CD4-positive, alpha-beta T cell treated with Interleukin-4 for 1 hour (primary cell): ENCODE measurements at places on chromosomes 13 and 19.

DNA sequence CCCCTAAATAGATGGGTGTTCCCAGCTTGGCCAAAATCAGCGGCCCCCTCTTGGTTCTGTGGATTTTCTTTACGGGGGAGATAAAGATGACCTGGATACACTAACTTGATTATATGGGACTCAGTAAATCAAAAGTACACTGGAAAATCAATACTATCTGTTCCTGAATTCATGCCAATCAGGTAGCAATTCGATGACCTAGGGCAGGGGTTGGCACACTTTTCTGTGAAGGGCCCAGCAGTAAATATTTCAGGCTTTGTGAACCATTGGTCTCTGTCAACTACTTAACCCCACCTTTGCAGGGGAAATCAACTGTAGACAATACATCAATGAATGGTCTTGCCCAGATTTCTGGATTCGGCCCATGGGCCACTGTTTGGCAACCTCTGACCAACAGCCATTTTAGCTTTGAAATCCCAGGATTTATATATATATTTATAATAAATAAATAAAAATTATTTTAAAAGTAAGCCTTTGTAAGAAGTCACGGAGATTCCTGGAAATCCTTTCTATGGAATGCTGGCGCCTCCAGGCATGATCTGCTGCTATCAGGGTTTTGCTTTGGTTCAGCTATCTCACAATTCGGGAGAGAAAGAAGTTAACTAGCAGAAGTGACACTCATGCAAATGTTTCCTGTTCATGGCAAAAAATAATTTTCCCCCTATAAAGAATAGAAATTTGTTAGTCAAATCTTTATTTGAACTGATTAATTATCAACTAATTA is 32.8 kb downstream of the SLC15A1 start:
- DNase-seq = no peak

GRCh38 chr13:65915195-65915594 is 1314.9 kb downstream of the PCDH9 start:
- DNase-seq = no peak

- DNase-seq = no peak
Observed at GRCh38 chr19:19552798-19553197, 14.7 kb downstream of the CILP2 start.

GRCh38 chr13:84923831-84924230 is 875.4 kb downstream of the SLITRK6 start:
- no peak for DNase-seq

DNA sequence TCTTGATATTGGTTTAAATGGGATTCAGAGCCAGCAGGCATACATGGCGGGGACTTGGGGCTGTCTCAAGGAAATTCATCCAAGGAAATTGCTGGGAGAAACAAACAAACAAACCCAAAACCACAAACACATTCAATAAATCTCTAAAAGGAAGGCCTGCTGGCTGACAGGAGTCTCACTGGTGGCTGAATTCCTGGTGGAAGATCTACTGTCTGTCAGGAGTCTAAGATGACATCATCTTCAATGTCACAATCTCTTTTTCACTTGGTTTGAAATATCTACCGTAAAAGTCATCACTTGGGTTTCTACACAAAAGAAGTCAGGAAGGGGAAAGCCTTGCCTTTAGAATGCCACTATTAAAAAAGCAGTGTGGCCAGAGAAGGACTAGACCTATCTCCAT is 87.9 kb downstream of the KLF5 start:
- DNase-seq = no peak

- DNase-seq = no peak
Observed at GRCh38 chr19:48064509-48064908, 20.6 kb upstream of the CABP5 start.

GRCh38 chr19:42140125-42140754 is 8.0 kb upstream of the POU2F2 start:
- no peak for DNase-seq

DNA sequence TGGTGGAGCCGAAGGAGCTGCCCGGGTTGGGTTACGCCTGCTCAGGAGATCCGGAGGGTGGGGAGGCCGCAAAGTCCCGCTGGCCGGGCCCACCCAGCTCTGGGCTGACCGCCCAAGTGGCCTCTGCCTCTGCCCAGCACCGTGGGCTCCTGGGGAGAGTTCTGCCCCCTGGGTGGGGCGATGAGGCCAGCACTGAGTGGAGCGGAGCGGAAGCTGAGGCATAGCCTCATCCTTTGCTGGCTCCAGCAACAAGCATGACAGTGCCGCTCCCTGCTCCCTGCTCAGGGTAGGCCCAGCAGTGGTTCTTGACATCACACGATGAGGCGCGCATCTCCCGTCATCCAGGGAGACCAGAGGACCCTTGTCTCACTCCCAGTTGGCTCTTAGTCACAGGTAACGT is 22.5 kb downstream of the CCDC8 start:
- no peak for DNase-seq

- DNase-seq = no peak
Observed at GRCh38 chr19:6719992-6720368, 470 bp downstream of the C3 start.

DNA sequence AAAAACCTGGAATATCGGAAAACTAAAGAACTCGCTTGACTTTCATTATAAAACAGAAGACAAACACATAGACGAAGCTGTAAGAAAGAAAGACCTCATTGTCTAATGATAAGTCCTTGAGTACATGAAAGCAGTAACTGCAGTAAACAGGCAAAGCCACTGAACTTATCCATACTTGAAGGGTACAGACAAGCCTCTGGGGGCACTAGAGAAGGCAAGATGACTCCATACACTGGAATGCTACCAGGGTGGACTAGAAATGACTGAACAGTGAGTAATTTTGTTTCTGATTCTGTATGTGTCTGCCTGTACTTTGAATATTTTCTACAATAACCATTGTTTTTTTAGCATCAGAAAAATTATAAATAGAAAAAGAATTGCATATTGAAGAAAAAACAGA is 507.9 kb downstream of the UQCRFS1 start:
- no peak for DNase-seq

DNA sequence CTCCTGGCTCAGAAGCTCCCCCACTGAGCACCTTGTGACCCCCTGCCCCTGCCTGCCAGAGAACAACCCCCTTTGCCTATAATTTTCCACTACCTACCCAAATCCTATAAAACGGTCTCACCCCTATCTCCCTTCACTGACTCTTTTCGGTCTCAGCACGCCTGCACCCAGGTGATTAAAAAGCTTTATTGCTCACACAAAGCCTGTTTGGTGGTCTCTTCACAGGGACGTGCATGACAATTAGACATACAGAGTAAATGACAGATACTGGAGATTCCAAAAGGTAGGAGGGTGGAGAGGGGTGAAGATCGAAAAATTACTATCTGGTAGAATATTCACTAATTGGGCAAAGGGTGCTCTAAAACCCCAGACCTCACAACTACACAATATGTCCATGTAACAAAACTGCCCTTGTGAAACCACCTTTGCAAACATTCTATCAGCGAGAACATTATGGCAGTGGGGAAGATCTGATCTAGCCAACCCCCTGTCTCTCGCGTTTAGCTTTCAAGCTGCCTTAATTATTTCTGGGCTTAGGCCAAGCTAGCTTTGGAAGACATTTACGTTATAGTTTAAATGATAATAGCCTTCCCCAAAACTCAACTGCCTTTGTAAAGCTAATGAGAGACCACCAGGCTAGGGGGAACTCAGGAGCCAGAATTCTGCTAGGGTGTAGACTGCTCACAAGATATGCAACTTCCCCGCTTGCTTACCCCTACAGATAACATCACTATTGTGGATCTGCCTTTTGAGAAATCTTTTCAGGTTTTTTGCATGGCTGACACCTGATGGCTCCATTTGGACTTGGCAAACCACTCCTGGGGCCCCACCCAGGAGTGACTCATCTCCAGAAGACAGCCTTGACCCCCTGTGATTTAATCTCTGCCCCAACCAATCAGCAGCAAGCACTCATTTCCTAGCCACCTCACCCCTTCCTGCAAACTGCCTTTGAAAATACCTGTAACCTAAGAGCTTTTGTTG is 1534.0 kb upstream of the SPRY2 start:
- no peak for DNase-seq

DNA sequence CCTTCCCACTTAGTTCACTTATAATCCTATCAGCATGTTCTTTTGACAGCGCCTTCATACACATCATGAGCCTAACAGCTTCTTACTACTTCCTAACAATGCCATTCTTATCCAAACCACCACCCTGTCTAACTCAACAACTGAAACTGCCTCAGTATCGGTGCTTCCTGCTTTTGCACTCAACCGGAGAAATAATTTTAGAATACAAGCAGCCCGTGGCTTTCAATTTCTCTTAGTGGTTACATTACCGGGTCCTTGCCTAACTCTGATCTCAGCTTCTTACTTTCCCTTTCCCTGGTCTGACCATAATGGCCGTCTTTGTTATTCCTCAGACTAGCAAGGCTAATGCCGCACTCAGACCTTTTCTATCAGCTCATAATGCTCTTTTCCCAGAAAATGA is 17.0 kb downstream of the ZFP82 start:
- no peak for DNase-seq

GRCh38 chr13:20340136-20340758 is 108.1 kb upstream of the GJB6 start:
- DNase-seq = no peak

DNA sequence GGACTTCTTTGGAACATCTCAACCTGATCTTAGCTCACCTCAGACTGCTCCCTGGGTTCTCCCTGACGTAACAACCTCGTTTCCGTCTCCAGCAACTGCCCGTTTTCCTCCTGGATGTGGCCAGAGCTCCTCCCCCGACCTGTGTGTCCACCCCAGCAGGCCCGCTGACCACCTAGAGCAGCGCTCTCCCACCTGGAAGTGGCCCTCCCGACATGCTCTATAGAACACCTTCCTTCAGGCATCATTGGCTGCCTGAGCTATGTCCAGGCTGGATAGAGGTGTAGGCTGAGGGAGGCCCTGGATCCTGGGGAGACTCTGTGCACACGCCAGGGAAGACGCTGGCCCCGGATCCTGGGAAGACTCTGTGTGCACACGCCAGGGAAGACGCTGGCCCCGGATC is 81.3 kb downstream of the TEX29 start:
- no peak for DNase-seq

DNA sequence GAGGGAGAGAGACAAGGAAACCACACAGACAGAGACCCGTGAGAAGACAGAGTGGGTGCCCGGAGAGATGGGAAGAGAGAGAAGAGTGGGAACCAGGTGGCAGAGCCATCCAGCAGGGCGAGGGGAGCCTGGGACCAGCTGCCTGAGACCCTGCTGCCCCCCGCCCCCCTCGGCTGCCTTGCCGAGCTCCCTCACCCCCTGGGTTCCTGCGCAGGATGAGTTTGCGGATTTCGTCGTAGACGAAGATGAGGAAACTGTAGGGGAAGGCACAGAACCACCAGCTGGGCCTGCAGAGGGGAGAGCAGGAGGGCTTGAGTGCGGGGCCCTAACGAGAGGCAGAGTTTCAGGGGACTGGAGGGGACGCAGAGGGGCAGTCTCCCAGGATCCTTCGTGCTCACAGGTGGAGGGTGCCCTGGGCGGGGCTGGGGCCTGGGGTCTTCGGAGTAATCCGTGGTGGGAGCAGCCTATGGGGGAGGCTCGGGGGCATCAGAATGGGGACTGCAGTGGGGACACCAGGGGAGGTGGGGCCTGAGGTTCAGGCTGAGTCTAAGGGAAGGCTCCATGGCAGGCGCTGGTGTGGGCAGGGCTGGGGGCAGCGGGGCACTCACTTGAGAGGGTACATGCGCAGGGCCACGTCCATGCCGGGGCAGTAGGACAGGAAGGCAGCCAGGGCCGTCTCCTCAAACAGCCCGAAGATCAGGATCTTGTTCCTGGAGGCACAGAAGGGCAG is 8.1 kb upstream of the RABAC1 start:
- no peak for DNase-seq

GRCh38 chr13:24131749-24132148 is 28.8 kb upstream of the SPATA13 start:
- no peak for DNase-seq

DNA sequence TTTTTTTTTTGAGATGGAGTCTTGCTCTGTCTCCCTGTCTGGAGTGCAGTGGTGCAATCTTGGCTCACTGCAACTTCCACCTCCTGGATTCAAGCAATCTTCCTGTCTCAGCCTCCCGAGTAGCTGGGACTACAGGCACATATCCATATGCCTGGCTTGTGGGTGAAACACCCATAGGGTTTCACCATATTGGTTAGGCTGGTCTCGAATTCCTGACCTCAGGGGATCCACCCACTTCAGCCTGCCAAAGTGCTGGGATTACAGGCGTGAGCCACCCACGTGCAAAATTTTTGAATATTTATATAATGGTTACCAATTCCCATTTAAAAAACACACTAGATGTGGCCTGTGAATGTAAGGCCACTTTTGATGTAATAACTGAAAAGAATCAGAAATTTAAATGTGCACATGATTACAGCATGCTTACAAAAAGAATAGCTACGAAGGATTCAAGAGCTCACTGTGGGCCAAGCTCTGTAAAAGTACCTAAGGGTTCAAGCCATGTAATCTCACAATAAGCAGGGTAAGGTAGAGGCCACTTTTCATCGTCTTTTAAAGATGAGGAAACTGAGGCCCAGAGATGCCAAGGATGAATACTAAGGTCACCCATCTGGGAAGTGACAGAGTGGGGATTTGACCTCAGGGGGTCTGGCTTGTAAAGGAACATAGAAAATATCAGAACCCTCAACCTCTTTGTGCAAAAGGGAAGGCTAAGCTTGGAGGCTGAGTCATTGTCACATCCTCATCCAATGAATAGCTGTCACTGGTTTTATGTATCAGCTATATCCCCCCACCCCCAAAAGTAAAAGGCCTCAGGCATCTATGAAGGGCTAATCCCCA is 17.8 kb downstream of the TNFSF14 start:
- no peak for DNase-seq

DNA sequence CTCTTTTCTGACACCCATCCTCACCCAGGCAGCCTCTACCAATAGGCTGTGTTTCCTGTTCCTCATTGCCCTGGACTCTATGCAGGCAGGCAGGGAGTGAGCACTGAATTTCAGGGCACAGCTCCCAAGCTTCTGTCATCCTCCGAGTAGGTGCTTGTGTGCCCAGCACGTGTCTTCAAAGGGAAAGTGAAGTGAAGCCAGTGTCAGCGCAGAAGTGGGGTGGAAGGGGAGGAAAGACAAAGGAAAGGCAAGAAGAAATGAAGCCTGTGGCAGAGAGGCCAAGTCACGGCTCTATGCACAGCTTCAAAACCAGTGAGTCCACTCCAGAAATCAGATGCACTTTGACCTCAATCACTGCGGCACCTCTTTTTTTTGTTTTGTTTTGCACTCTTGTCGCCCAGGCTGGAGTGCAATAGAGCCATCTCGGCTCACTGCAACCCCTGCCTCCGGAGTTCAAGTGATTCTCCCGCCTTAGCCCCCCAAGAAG is 16.9 kb downstream of the CEBPA start:
- DNase-seq = no peak

- DNase-seq = no peak
Observed at GRCh38 chr19:16071072-16071691, 5.1 kb upstream of the TPM4 start.

- DNase-seq = no peak
Observed at GRCh38 chr13:113105032-113105920, at the start of gene F7. TSS of gene F7 (plus strand) at chr13:113105791. CDS start at chr13:113105842, 51 bp downstream.

- DNase-seq = no peak
Observed at GRCh38 chr13:41409611-41410010, 47.7 kb upstream of the RGCC start.

- peak; percentile 60 for DNase-seq
Observed at GRCh38 chr13:99354371-99354951, 47.3 kb upstream of the GPR183 start.

GRCh38 chr13:74682746-74683145 is 548.5 kb upstream of the KLF12 start:
- DNase-seq = no peak
